Activated CD8-positive, alpha-beta memory T cell treated with anti-CD3 and anti-CD28 coated beads, Interleukin-2, amount 10 ng/mL, durations not matched to agents 7 days and 5 days (primary cell): ENCODE measurements at places on chromosomes 5 and 9. TPM values are rescaled to one million over a fixed set of nuclear protein-coding genes. Genes with fewer than 3 reads are reported as not detected.

Gene NR5A1
- total RNA-seq, result not detected

Gene SLC6A18
- total RNA-seq, result not detected

Gene GPR150
- 0.28 TPM for total RNA-seq

Gene MUSK
- total RNA-seq, result not detected

Gene SLC34A1
- 0.85 TPM for total RNA-seq

Gene JAKMIP2
- total RNA-seq, result 5.2 TPM

Gene SOX30
- total RNA-seq, result 0.09 TPM

Gene EXD3
- total RNA-seq, result 19.8 TPM

Gene CA9
- 0.21 TPM for total RNA-seq

Gene PCDHB12
- total RNA-seq, result not detected

Gene TLE1
- total RNA-seq, result 0.42 TPM

Gene INSL4
- total RNA-seq, result not detected

Gene RNF208
- total RNA-seq, result 3.0 TPM

Gene BTF3
- 601 TPM for total RNA-seq

Gene NRG2
- 0.42 TPM for total RNA-seq

Gene THBS4
- 3.6 TPM for total RNA-seq

Gene CD74
- 1,513 TPM for total RNA-seq

Gene SGCD
- not detected for total RNA-seq
